Epithelial cell of prostate (primary cell): ENCODE measurements at places on chromosomes 16 and 17.
A peak's percentile ranks its signal among the peaks of the same experiment; 100 is the strongest.

- no peak for DNase-seq
Observed at GRCh38 chr17:66865151-66865550, 30.2 kb downstream of the CACNG5 start.

DNA sequence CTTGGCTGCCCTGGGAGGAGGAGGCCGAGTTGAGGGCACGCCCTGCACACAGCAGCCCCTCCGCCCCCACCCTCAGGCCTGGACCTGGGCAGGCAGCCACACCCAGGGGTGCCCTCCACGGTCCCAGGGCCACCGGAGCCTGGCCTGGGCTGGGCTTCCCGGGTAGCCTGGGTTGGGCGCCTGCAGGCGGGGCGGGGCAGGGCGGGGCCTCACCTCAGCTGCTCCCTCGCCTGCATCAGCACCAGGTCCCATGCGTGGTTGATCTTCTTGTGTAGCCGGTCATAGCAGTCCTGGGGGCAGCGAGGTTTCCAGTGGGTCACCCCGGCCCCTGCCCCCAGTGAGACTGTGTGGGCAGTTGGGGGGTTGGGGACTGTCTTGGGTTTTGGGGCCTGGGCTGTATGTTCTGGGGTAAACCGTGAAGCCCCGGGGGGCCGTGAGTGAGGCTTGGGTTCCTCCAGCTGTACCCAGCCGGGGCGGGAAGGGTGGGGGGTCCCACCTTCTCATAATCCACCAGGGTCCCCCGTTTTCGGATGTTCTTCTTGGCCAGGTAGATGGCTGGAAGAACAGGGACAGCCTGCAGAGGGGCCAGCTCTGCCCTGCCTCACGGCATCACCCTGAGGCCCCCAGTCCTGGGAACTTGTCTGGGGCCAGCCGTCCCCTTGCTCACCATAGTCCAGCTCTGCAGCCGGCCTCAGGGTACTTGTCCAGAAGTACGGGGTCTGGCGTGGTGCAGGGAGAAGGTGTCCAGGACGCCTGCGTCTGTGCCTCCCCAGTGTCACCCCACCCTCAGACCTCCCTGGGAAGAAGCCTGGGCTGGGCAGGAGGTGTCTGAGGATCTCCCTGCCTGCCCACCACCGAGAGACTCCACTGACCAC, 2.0 kb downstream of the RGS11 start:
- DNase-seq = no peak

DNA sequence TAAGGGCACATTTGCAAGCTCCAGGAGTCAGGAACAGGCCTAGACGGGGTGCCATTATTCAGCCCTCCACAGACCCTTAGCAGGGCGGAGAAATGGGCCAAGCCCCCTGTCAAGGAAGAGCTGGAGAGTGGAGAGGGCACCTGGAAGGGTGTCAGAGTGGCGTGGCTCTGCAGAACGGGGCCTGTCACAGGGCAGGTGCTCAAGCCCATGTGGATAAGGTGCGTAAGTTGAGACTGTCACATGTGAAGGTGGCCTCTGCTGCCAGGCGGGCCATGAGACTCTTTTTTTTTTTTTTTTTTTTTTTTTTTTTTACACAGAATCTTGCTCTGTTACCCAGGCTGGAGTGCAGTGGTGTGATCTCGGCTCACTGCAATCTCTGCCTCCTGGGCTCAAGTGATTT, 12.0 kb upstream of the CRISPLD2 start:
- DNase-seq = no peak

- no peak for DNase-seq
Observed at GRCh38 chr17:76498876-76499251, 2.4 kb downstream of the RHBDF2 start.

GRCh38 chr16:88610080-88610479, 28.3 kb upstream of the IL17C start:
- no peak for DNase-seq

GRCh38 chr17:76510831-76511244, 9.6 kb upstream of the RHBDF2 start:
- no peak for DNase-seq

GRCh38 chr16:2779978-2780898, 3.2 kb upstream of the ELOB start:
- no peak for DNase-seq

DNA sequence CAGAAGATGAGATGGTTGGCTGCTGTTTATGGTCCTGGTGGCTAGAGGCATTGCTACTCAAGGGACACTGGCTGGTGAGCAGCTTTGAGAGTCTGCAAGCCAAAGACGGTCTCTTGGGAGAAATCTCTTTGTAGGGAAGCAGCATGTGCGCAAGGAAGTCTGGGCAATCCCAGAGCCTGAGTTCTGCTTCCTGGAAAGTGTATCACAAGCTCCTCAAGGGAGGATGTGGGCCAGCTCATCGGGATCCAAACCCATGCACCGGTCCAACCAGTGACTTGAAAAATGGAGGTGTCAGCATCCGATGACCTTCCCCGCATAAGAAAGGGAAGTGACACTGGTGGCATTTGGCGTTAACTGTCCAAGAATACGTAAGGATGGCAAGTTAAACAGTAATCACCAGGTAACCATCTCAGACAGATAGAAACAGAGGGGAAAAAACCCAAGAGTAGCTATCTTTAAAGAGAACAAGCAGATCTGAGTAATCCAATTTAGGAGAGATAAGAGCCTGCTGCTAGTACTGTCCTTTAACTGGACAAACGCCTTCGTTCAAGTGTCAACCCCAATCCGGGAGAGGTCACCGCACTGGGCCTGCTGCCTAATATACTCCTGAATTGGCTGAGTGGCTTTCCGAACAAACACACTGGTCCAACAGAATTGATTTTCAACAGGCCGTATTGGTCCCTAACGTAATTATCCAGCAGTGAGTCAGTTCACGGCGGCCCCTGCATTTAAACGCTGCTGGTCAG, 303.0 kb upstream of the ZFHX3 start:
- DNase-seq = no peak

- DNase-seq = peak; percentile 44
Observed at GRCh38 chr17:16521070-16521727, 29.2 kb upstream of the LRRC75A start.

GRCh38 chr17:37662353-37662752, 19.1 kb upstream of the DDX52 start:
- no peak for DNase-seq

- DNase-seq = no peak
Observed at GRCh38 chr16:70378869-70379493, 32.3 kb downstream of the DDX19A start.

- DNase-seq = no peak
Observed at GRCh38 chr17:4375039-4375748, 8.7 kb upstream of the UBE2G1 start.

DNA sequence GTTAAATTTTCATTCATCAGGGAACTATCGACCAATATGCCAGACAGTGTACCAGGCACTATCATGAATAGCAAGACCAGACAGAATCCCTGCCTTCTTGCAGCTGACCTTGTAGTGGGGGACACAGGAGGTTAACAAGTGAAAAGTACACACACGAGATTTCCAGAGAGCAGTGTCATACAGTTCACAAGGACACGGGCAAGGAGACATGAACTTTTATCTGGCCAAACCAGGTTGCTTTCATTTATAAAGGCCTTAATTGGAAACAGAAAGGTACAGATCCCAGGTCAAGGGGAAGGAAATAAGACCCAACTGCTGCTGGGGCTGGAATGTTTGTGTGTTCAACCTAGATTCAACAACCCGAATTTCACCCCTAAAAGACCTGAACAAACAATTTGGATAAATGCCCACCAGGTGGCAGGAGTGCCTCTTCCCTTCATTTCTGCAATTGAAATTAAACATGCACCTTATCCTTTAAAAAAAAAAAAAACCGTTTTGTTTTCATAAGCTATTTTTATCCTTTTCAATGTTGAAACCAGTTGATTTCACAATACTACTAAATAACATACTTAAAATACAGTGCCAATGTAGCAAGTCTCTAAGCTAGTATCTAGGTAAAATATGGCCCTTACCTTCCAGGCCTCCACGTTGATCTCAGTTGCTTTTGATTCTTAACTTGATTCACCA, 65.9 kb downstream of the EMP2 start:
- DNase-seq = no peak

GRCh38 chr17:76523084-76524037, 14.1 kb downstream of the CYGB start:
- DNase-seq = no peak

DNA sequence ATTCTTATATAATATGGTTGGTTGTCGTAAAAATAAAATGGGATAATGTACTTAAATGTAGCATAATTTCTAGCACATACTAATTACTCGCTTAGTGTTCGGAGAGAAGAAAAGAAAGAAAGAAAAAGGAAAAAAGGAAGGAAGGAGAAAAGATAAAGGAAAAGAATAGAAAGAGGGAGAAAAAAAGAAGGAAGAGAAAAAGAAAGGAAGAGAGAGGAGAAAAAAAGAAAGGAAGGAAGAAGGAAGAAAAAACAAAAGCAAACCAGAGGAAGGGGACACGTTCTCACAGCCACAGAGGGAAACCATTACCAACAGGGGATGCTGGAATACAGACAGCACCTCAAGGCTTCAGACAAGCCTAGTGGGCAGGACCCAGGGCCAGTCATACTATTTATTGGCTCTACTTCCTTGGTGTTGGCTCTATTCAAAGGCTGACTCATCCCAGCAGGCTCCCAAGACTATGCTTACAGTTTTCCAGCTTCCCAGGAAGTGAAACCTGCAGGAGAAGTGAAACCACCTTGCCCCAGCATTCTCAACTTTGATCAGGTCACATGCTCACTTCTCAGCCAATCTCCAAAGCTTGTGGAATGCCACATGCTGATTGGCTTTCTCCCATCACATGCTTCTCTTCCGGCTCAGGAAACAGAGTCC, 273.5 kb upstream of the IRX5 start:
- DNase-seq = peak; percentile 99

DNA sequence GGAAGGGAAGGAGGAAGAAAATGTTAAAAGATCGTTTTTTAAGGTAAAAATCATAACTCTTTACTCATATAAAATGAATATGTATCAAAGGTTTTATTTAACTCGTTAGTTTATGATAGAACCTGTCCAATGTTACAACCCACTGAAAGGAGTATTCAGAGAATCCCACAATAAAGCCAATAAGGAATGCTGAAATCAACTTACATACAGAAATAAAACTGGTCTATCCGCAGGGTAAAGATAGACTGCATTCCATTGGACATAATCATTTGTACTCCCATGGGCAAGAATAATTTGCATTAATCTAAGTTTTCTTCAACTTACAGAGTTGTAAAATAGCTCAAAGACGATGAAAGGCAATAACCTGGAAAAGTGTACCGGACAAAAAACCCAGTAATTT, 17.9 kb upstream of the BEAN1 start:
- no peak for DNase-seq

- DNase-seq = no peak
Observed at GRCh38 chr16:46845952-46846351, 15.0 kb upstream of the C16orf87 start.

DNA sequence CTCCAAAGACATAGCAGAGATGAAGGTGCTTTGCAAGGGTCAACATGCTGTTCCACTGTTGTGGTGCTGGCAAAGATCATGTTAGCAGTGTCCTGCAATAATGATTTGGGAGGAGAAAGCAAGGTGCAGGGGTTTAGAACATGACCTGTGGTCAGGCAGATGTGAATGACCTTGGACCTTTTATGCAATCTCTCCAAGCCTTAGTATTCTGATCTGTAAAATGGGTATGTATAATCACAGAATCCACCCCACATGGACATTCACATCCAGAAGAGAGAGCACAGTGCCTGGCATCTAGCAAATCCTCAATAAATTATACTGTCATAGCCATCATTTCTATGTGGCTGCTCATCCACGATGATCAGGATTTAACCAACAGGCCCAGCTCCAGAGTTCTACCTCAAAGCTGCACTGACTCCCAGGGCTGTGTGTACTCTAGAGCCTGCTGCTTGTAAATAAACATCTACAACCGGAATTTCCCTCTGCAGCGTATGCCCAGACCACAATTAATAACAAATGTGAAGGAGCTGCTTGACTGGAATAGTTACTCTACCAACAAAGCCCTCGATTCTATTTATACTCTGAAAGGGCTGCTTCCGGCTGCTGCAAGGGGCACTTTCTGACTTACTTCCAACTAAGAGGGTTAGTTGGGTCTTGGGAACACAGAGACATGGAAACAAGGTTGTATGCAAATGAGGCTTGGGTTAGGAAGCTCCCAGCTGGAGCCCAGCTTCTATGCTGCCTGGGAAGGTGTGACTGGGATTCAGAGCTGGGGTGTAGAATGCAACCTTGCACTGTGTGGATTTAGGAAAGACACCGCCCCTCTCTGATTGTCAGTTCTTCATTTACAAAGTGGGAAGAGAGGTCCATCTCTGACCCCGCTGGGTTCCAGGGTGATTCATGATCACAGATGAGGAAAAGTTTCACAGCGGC, 265.2 kb downstream of the XYLT1 start:
- DNase-seq = no peak

GRCh38 chr16:53509906-53510703, 7.1 kb upstream of the AKTIP start:
- no peak for DNase-seq

- no peak for DNase-seq
Observed at GRCh38 chr16:28558456-28558855, 4.7 kb downstream of the SGF29 start.

- DNase-seq = no peak
Observed at GRCh38 chr17:16085066-16085699, 85.6 kb downstream of the TTC19 start.

DNA sequence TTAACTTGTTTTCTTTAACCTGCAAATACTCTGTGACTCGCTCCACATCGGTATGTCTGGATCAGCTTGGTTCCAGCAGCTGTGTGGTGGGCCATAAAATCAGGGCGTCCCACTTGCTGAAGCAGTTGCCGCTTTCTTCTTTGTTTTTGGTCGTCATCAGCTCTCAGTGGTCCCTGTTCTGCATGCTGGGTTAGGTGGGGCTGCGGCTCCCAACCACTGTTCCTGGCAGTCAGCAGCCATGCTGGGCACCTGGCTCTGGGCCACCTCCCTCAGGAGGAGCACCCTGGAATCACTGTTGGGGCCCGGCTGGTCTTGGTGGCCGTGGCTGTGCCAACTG, 23.0 kb downstream of the MGRN1 start:
- no peak for DNase-seq

- no peak for DNase-seq
Observed at GRCh38 chr17:80270836-80271235, 10.2 kb downstream of the RNF213 start.

DNA sequence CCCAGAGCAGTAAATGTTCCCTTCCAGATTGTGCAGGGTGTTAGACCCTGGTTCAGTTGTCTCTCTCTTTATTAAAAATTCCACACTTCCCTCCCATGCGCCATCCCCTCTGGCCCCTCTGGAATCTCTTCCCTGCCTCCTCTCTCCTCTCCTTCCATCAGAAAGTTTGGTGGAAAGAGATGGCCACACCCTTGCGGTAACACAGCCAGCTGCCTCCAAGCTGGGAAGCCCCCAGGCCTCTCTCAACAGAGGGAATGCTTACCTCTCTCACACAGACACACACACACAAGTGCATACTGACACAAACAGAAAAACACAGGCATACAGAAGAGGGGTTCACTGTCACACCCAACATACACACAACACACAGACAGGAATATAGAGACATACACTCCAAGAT, 220.5 kb downstream of the C16orf78 start:
- DNase-seq = no peak

GRCh38 chr16:15403392-15403995, 7.9 kb downstream of the MPV17L start:
- peak; percentile 34 for DNase-seq
